ENCODE measurements at places on chromosomes 4 and X. TPM values are rescaled to one million over a fixed set of nuclear protein-coding genes. Genes with fewer than 3 reads are reported as not detected.
A peak's percentile ranks its signal among the peaks of the same experiment; 100 is the strongest.

- DNase-seq, result no peak
Measured at GRCh38 chr4:140639066-140639465, 70.3 kb upstream of the UCP1 start.

Gene EPHA5
- not detected for polyA plus RNA-seq

DNA sequence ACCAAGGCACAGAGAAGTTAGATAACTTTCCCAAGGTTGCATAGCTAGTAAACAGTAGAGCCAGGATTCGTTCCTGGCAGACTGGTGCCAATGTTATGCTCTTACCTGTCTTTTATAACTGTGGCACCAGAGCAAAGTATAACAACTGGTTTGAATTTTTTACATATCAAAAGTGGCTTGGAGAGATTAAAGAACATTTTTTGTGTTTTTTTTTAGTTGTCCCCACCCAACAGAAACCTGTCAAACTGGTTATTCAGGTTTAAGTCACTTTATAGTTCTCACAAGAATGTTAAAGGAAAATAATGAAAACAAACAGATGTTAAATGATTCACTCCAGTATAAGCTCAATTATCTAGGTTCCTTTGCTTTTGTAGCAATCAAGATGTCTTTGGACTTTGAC is 15.6 kb upstream of the FAM47E start:
- no peak for DNase-seq

- no peak for DNase-seq
Measured at GRCh38 chr4:106601519-106601918, 232.9 kb upstream of the GIMD1 start.

GRCh38 chr4:88659055-88659889 is 38.4 kb downstream of the NAP1L5 start:
- peak; percentile 13 for DNase-seq

GRCh38 chrX:49067285-49068120 is 6.3 kb downstream of the PRAF2 start:
- no peak for DNase-seq

GRCh38 chr4:47838445-47838844 is 578 bp upstream of the CORIN start:
- no peak for DNase-seq

Gene TEX13C
- polyA plus RNA-seq, result not detected

All from right lung (tissue), 10 donors.